ENCODE measurements at places on chromosomes 6 and 20. TPM values are rescaled to one million over a fixed set of nuclear protein-coding genes. Genes with fewer than 3 reads are reported as not detected.

GRCh38 chr6:4350567-4351519 is 215.5 kb upstream of the ECI2 start:
- H3K4me1 ChIP-seq, result no peaks in the 10 kb centered on the region
- peaks cover 43% of the 10 kb centered on the region for H3K27me3 ChIP-seq
- no peak overlapping the region for H3K4me3 ChIP-seq
- H3K27ac ChIP-seq, result no peak overlapping the region

- H3K27me3 ChIP-seq, result no peaks in the 10 kb centered on the region
- no peak for DNase-seq
- no peaks in the 10 kb centered on the region for H3K4me1 ChIP-seq
- H3K4me3 ChIP-seq, result no peak overlapping the region
Observed at GRCh38 chr6:35352735-35353134, 10.4 kb downstream of the PPARD start.

DNA sequence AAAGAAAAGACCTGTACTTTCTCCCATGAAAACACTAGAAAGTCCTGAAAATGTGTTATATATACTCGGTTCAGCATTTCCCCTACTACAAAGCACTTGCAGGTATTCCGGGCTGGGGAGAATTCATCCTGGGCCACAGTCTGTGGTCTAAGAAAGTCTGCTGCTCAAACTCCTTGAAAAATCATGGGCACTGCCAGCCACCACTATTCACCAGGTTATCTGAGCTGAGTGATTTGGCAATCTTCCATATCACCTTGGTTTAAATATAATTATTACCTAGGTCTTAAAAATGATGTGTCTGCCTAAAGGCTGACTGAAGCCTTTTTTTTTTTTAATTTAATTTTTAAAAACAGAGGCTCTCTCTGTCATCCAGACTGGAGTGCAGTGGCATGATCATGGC is 11.3 kb downstream of the FKBP5 start:
- H3K4me3 ChIP-seq, result no peak overlapping the region
- DNase-seq, result no peak
- H3K27me3 ChIP-seq, result no peaks in the 10 kb centered on the region
- no peaks in the 10 kb centered on the region for H3K36me3 ChIP-seq
- H3K27ac ChIP-seq, result no peak overlapping the region

DNA sequence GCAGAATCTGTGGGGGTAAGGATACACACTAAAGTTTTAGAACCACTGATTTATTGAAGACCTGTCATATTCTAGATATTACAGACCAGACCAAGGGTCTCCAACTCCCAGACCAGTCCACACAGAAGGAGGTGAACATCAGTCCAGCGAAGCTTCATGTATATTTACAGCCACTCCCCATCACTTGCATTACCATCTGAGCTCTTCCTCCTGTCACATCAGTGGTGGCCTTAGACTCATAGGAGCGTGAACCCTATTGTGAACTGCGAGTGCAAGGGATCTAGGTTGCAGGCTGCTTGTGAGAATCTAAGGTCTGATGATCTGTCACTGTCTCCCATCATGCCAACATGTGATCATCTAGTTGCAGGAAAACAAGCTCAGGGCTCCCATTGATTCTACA is 5.0 kb upstream of the BCLAF1 start:
- no peaks in the 10 kb centered on the region for H3K27me3 ChIP-seq
- no peaks in the 10 kb centered on the region for H3K36me3 ChIP-seq
- peaks cover 10% of the 10 kb centered on the region for H3K4me1 ChIP-seq
- no peak overlapping the region for H3K4me3 ChIP-seq
- H3K27ac ChIP-seq, result no peak overlapping the region

DNA sequence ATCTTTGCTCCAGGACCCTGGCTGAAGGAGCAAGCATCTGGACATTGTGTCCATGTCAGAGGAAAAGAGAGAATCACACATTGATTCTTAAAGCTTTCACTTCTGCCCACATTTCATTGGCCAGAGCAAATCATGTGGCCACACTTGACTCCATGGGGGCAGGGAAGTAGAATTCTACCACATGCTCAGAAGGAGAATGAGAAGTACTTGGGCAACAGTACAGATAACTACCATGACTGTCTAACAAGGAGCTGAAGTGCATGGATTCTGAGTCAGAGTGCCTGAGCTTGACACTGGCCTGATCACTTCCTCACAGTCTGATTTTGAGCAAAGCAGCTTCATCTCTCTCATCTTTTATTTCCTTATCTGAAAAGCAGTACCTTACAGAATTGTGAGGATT is 38.6 kb downstream of the GHRH start:
- no peaks in the 10 kb centered on the region for H3K27me3 ChIP-seq
- no peaks in the 10 kb centered on the region for H3K4me1 ChIP-seq
- H3K27ac ChIP-seq, result no peak overlapping the region
- DNase-seq, result no peak
- no peak overlapping the region for H3K4me3 ChIP-seq

DNA sequence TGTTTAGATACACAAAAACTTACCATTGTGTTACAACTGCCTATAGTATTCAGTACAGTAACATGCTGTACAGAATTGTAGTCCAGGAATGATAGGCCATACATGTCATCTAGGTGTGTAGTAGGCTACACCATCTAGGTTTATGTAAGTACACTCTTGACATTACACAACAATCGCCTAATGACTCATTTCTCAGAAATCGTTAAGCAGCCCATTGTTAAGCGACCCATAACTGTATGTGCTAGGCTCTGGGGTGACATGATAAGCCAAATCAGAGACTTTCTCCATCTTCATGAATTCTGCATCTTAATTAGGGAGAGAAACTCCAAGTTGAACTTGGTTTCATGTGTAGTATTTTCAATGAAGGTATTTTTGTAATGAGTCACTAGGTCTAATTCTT is 17.2 kb downstream of the STK35 start:
- H3K36me3 ChIP-seq, result peaks cover 10% of the 10 kb centered on the region
- no peak overlapping the region for H3K4me3 ChIP-seq
- peaks cover 3% of the 10 kb centered on the region for H3K4me1 ChIP-seq
- no peak for DNase-seq
- H3K27ac ChIP-seq, result no peak overlapping the region
- H3K27me3 ChIP-seq, result no peaks in the 10 kb centered on the region

DNA sequence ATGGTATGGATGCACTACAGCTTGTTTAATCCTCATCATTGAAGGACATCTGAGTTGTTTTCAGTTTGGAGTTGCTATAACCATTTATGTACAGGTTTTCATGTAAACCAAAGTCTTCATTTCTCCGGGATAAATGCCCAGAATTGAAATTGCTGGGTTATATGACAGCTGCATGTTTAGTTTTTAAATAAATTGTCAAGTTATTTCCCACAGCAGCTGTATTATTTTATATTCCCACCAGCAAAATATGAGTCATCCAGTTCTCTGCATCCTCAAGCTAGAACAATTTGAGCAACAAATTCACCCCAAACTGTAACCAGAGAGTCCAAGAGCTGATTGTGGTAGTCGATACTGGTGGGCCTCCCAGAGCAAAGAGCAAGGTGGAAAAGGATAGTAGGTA is 161.0 kb upstream of the PRND start:
- H3K27ac ChIP-seq, result no peak overlapping the region
- H3K36me3 ChIP-seq, result no peaks in the 10 kb centered on the region
- DNase-seq, result no peak
- H3K4me1 ChIP-seq, result no peaks in the 10 kb centered on the region
- H3K4me3 ChIP-seq, result no peak overlapping the region

DNA sequence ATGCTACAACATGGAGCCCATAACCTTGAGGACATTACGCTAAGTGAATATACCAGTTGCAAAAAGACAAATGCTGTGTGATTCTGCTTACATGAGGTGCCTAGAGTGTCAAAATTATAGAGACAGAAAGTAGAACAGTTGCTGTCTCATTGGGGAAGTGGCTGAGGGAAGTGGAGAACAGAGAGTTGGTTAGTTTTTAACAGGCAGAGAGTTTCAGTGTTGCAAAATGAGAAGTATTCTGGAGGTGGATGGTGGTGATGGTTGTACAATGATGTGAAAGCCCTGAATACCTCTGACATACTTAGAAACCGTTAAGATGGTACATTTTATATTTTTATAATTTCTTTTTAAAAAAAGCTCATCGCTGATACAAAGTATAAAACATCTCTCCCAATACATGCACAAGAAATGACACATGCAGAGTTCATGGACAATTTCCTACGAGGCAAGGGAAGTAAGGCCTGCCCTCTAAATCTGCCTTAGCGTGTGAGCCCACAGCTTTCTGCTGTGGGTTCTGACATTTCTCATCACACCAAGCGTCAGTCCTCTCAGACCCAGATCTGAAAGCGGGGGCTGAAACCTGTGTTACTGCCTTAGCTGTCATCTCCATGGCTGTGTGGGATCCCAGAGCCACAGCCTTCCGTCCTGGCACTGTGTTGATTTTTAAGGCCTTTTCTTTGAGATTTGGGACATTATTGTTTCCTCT is 126.0 kb downstream of the RNASET2 start:
- H3K4me1 ChIP-seq, result peaks cover 2% of the 10 kb centered on the region
- H3K4me3 ChIP-seq, result no peak overlapping the region
- DNase-seq, result no peak
- no peaks in the 10 kb centered on the region for H3K36me3 ChIP-seq
- no peak overlapping the region for H3K27ac ChIP-seq

DNA sequence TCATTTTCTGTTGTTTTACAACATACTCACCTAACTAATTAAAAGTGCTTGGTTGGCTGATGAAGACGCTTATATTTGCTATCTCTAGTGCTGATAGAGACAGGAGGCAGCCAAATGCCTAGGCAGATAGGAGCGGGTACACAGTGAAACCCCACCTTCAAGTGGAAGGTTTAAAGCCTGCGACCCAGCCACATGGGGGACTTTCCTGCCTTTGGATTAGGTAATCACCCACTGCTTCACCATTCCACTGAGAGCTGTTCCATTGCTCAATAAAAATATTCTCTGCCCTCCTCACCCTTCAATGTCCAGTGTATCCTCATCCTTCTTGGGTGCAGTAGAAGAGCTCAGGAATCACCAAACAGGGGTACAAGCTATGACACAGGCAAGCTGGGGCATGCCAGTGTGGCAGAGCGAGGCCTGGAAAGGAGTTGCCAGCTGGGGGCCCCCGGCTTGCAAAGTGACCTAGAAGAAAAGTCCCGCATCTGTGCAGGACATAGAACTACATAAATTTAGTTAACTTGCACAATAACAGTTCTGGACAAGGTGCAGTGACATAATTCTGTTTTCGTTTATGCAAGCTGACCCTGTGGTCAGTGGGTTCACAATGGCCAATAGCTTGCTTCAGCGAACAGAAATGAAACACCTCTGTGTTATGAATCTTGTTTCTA is 112.0 kb upstream of the MLIP start:
- no peak for DNase-seq
- H3K27ac ChIP-seq, result no peak overlapping the region
- no peak overlapping the region for H3K4me3 ChIP-seq
- no peaks in the 10 kb centered on the region for H3K36me3 ChIP-seq
- no peaks in the 10 kb centered on the region for H3K27me3 ChIP-seq

MICAL1 gene
- 102 TPM for total RNA-seq

TMC2 gene
- not detected for total RNA-seq

PM20D2 gene
- 20.0 TPM for total RNA-seq

ZC2HC1B gene
- not detected for total RNA-seq

SYCP2 gene
- 1.4 TPM for total RNA-seq

ARFGEF3 gene
- 28.3 TPM for total RNA-seq
